Fibroblast of upper back skin (primary cell): ENCODE measurements at places on chromosomes 4 and X.

GRCh38 chrX:1592470-1593142 is 1.2 kb downstream of the AKAP17A start:
- DNase-seq: peak; percentile 7

- DNase-seq: no peak
Observed at GRCh38 chrX:11478911-11479310, 185.7 kb downstream of the AMELX start.

GRCh38 chr4:136967069-136967468 is 565.2 kb downstream of the PCDH18 start:
- DNase-seq: no peak

GRCh38 chrX:133989490-133989889 is 4.1 kb upstream of the GPC3 start:
- no peak for DNase-seq

- DNase-seq: no peak
Observed at GRCh38 chrX:137792214-137792613, 226.3 kb downstream of the ZIC3 start.

GRCh38 chr4:104524591-104524990 is 29.9 kb upstream of the CXXC4 start:
- DNase-seq: peak; percentile 70

DNA sequence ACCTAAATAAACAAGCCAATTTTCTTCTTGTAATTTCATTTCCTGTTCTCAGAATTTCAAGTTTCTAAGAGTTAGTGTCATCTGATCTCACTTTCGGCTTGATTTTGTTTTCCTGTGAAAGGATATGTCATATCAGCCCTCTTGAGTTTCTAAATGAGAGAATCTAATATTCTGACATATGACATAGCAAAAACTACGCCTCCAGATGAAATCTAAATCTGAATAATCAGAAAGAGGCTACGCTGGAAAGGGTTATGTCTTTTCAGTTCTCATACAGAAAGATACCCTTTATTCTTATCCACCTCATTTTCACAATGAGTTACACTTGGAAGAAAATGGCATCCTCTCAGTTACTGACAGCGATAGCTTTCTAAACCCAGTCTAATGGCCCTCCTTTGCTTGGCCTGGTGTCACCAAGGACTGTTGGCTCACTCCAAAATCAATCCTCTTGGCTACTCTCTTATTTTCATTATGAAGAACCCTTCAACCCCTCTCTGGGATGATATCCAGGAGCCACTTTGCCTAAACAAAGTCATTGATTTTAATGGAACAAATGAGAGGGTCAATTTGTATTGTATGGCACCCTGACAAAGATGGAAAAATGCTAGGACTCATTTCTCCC is 65.6 kb downstream of the ASB9 start:
- DNase-seq: no peak

GRCh38 chr4:118273642-118274041 is 79.2 kb downstream of the PRSS12 start:
- no peak for DNase-seq

DNA sequence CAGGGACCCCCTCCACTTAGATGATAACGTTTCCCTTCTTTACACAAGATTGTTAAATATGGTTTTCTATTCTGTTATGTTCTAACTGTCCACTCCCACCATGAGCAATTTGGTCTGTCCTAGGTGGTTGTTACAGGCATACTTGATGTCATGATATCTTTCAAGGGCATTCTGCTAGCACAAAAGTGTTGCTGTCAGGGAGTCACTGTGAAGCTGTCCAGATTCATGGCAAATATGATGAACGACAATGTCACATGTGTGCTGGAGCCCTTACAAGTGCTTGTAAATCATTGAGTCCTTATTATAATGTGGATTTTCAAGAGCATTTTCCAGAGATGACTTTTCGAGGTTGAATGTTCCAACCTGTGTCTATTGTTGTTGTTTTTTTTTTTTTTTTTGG is 1250.7 kb upstream of the PRKX start:
- no peak for DNase-seq

DNA sequence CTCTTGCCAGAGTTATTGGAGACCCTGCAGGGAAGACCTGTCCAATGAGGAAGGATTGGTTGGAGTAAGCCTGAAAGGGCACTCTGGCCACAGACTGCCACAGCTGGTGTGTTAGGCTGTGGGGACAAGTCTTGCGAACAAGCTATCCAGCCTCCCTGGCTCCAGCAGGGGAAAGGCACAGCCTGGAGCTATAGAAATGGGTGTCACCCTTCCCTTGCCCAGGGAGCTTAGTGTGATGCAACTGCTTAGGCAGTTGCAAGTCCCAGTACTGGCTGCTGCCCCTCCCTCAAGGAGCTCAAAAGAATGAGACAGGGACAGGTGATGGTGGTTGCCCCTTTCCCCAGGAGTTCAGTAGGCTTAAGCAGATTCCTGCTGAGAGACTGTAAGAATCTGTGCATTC is 165.7 kb upstream of the CT83 start:
- no peak for DNase-seq

- peak; percentile 68 for DNase-seq
Observed at GRCh38 chr4:40149960-40150385, 46.9 kb upstream of the RHOH start.

GRCh38 chr4:118761397-118762016 is 74.4 kb downstream of the SEC24D start:
- no peak for DNase-seq
